SW480 (cell line): ENCODE measurements at places on chromosomes 2 and 18.

- DNase-seq, result no peak
Measured at GRCh38 chr2:149320362-149320761, 10.0 kb upstream of the LYPD6 start.

DNA sequence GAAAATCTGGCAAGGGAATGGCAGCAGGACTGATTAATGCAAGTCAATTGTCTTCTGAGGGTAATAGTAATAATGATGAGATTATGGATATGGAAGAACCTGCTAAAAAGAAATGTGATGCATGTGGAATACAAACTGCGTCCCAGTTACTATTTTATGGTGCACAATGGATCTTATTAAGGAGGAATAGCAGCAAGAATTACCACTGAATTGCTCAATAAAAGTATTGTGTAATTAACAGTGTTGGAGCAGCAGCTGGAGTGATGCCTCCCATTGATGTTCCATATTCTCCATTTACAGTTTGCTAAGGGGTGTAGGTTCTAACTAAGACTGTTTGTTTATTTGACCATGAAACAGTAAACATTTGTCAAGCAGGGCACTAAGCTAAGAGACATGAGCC lies 167.9 kb downstream of the HRH4 start:
- no peak for DNase-seq

DNA sequence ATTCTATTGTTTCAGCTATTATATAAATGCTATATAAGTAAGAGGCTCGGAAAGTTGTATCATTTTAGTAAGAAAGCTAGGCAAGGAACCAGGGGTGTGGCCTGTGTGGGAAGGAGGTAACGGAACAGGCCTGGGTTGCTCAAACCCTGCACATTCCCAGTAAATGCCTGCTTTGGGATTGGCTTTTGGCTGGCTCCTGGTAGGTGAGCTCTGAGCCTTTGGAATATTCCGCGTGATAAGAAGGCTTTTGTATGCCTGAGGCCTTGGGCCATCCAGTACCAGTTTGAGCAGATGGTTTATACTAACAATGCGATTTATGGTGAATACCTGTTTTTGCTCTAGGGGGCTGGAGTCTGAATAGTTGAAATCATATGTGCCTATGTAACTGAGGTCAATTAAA lies 42.6 kb upstream of the CDH20 start:
- no peak for DNase-seq

DNA sequence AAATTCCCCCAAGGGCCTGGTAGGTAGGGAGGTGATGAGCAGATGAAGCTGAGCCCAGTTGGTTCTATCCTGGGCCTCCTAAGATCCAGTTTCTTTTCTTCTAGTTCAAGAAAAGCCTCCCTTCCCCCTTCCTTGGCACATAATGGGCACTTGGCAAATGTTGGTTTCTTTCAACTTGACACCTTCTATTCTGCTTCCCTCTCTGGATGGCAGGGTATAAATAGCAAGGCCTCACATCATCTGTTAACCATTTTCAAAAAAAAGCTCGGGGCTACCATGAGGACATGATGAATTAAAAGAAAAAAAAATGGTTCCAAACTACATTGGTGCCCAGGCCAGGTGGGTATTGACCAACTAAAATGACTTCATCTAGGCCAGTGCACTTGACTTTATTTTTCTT lies 29.9 kb downstream of the CTAGE1 start:
- DNase-seq, result no peak

DNA sequence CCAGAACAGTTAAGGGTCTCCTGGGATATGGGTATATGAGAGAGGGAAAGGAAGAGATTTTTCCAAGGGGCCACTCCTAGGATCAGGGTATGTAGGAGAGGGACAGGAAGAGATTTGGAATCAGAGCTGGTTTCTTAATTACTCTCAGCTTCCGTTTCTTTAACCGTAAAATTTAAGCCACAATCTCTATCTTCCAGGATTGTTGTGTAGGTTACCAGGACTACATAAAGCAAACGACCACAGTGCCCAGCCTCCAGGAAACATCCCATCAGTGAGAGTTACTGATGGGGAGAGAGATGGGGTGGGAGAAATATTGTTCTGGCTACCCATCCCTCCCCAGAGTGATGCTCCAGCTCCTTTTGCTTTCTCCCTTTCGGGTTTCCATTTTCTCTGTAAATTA lies 114.6 kb upstream of the THUMPD2 start:
- DNase-seq, result no peak

DNA sequence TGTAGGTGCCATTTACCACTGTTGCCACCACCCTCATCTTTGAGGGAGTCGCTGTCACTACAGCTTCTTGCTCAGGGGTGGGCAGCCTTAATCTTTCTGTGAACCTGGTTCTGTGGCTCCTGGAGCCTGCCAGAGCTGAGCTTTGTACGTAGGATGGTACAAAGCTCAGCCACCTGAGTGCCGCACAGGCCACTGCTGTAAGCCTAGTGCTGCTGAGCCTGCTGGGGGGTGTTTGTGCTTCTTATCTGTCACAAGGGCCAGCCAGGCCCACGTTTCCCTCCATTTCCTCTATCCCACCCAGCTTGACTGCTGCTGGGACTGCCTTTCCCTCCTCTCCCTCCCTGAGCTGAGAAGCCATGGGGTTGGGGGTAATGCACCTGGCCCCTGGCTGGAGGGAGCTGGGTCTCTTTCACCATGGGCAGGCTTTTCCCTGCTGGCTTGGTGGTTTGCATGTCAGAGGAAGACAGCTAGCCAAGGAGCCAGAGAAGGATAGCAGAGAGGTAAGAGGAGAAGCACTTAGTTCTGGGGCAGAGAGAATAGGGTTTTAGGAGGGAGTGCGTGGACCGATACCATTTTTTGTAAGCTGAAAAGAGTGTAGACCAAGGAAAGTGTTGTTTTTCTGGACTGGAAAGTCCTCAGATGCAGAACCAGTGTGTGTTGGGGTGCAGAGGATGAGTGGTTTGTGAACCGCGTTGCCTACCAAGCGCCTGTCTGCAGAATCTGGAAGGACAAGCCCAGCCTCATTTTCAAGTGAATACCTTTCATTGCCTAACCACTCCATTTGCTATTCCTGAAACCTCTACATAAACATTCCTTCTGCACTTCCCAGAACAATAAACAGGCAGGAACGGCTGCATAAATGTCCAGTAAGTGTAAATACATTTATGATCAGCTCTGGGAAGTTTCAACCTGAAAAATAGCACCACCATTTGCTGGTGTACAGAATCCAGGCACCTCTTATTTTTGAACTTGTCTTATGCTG lies 45.1 kb upstream of the FHL2 start:
- no peak for DNase-seq

- no peak for DNase-seq
Measured at GRCh38 chr2:25276569-25277465, 64.9 kb downstream of the DNMT3A start.

DNA sequence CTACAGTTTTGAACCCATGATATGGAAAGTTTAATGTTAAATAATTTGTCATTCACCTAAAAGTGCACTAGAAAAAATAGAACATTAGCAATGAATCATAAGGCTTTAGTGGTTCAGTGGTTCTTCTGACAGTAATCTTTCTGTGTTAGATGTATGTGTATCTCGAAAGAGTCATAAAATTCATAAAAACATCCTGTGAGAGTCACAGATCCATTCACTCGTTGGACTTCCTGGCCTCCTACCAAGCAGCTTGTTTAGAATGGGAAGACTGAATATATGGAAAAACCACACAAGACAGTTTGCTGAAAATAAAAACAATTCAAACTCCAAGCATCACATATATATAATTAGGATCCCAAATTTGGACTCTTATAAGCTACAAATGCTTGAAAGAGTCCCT lies 34.8 kb downstream of the ADNP2 start:
- DNase-seq, result no peak

DNA sequence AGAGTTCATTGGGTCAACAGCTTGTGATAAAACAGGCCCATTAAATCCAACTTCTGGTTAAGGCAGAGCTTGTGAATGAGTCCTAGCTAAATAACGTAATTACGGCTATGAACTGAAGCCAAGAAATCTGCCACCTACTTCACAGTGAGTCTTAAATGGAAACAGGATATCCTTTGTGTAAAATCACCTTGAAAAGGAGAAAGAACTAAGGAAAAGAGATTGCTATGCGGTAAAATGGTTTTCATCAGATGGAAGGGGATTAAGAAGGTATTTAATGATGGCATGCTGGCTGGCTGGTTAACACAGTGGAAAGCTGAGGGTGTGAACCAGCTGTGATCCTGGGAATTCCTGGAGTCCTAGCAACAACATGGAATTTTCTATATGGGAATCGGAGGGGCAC lies 156.6 kb downstream of the DOK6 start:
- DNase-seq, result no peak

GRCh38 chr2:240917684-240918257 lies 11.6 kb downstream of the CROCC2 start:
- DNase-seq, result no peak

- no peak for DNase-seq
Measured at GRCh38 chr18:68431111-68431921, 283.6 kb downstream of the TMX3 start.

GRCh38 chr2:10604604-10605003 lies 85.2 kb downstream of the NOL10 start:
- DNase-seq, result no peak
